ENCODE measurements at places on chromosomes 2 and 18.

GRCh38 chr2:217774232-217774631 lies 228.6 kb downstream of the TNS1 start:
- no peak for DNase-seq

- peak; percentile 99 for DNase-seq
Measured at GRCh38 chr2:179106676-179107428, 56.9 kb upstream of the CCDC141 start.

- DNase-seq, result peak; percentile 40
Measured at GRCh38 chr2:218631837-218632236, 24.1 kb downstream of the PLCD4 start.

DNA sequence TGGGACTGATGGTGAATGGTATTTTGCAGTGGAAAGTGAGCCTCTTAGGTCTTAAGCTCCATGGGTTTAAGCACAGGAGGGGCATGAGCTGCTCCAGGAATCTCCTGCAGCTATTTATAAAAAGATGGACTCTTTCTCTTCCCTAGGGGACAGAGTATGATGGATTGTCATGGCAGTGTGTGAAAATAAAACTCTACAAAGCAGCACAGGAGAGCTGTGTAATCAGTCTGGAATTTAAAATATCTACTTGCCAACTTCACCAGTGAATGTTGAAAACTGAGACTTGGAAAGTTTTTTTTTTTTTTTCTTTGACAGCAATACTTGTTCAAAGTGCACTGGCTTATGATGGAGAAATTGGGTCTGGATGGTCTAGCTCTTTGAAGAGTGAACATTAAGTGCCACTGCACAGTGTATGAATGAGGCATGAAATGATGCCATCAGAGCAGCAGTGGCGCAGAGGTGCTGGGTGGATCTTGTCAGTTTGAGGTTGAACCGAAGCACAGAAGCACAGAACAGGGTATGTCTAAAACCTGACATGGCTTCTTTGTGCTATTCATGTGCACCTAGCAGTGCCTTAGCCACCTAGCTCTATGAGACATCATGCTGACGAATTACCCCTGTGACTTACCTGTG lies 245.4 kb downstream of the PTPRM start:
- DNase-seq, result peak; percentile 74

DNA sequence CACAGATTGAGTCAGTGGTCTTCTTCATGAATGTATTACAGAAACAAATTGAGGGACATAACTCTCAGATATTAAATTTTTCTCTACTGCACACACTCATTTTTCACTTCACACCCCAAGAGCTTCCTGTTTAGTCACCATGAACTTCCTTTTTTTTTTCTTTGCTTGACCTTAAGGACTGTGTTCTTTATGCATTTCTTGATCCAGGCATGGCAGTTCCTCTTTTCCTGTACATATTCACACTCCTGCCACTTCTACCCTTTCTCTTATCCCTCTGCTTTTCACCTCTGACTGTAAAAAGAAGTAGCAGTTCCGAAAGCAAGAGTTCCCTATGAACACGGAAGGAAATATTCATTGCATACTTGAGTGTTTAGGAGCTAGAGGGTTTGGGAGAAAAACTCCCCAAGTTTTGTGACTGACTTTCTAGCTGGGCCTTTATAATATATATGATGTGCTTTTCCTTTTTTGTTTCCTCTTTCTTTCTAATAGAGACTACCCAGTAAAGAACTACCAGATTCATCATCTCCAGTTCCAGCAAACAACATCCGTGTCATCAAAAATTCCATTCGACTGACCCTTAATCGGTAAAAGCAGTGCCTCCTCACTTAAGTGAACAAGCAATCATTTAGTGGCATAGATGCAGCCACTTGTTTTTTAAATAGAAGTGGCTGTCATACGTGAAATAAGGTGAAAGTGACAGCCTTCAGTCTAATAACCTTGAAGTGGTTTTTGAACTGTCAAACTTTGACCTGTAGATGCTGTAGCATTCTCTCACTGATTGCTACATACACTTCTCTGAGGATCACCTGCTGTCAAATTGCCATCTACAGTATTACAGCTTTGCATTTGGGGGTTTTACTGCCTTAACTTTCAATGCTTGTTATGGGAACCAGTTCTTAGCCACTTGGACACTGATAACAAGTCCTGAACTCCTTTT lies 40.8 kb downstream of the PAPOLG start:
- DNase-seq, result no peak

GRCh38 chr2:20241973-20242726 lies 17.2 kb upstream of the SDC1 start:
- no peak for DNase-seq

- DNase-seq, result no peak
Measured at GRCh38 chr2:163863073-163863472, 127.3 kb upstream of the FIGN start.

DNA sequence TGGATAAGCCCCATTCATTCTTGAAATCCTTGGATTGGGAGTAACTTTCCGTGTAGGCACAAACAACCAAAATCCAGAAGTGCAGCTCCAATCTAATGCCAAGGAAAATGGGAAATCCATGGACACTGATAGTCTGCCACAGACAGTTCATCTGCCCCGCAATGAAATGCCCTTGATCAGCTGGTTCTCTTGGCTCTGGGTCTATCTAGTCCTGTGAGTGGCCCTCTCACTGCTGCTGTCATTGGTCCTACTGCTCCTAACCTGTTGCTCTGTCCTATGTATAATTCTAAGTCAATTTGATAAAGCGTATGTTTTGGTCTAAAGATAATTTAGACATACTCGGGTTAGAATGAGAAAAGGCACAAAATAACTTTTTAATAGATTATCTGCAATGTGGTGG lies 13.7 kb upstream of the TMEM182 start:
- DNase-seq, result no peak

DNA sequence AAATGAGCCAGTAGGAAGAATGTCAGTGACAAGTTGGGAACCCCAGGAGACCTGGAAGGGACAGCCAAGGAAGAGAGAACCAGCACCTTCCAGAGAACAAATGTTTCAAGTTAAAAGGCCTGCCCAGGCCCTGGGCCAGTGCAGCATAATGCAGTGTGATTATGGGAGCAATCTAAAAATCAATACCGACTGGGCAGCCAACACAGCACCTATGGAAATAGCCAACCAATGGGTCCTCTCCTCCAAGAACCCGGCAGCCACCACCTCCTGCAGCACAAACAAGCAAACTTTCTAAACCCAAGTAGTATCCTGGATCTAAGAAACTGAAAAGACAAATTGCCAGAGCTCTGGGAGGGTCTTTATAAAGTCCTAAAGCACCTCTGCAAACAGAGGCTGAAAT lies 71.7 kb downstream of the CLHC1 start:
- DNase-seq, result no peak

- DNase-seq, result peak; percentile 80
Measured at GRCh38 chr2:10057231-10058107, 14.1 kb downstream of the KLF11 start.

- peak; percentile 59 for DNase-seq
Measured at GRCh38 chr2:54657664-54658083, 65.8 kb upstream of the EML6 start.

DNA sequence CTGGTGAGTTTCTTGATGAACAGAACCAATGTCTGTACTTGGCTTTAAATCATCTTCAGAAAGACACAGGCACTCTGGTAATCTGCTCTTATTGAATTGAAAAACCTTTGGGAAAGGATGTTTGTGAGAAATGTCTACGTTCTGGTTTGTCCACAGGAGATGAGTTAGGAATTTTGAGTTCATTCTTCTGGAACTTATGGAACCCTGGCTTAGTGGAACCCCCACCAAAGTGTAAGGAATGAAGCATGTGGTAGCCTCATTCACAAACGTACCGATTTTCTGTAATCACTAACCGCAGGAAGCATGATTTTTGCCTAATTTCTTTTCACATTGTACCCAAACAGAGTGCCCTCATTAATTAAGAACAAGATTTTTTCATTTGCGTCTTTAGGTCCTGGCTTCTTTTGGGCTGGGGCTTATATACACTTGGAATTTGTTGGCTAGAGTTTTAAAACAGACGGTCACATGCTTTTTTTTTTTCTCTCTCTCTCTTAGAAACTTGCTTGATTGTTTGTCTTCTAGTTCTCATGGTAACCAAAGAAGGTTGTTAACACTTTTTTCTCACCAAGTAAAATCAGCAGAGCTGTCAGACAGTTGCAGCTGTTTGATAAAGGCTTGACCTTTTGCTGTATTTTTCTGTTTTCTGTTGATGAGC lies 314.1 kb upstream of the THUMPD2 start:
- peak; percentile 31 for DNase-seq

GRCh38 chr2:72745679-72746368 lies 80.0 kb downstream of the EXOC6B start:
- peak; percentile 73 for DNase-seq
